ENCODE measurements at places on chromosomes 2 and 18.

GRCh38 chr2:241895712-241896641, 26.4 kb downstream of the RTP5 start:
- no peaks in the 10 kb centered on the region for H3K36me3 ChIP-seq
- H3K4me1 ChIP-seq: no peaks in the 10 kb centered on the region
- no peak overlapping the region for H3K4me3 ChIP-seq
- peak overlapping the region; percentile 30 for H3K27ac ChIP-seq

GRCh38 chr2:141063406-141063805, 1067.4 kb downstream of the LRP1B start:
- H3K36me3 ChIP-seq: no peaks in the 10 kb centered on the region
- no peak for DNase-seq
- no peak overlapping the region for H3K4me3 ChIP-seq
- H3K4me1 ChIP-seq: no peaks in the 10 kb centered on the region

DNA sequence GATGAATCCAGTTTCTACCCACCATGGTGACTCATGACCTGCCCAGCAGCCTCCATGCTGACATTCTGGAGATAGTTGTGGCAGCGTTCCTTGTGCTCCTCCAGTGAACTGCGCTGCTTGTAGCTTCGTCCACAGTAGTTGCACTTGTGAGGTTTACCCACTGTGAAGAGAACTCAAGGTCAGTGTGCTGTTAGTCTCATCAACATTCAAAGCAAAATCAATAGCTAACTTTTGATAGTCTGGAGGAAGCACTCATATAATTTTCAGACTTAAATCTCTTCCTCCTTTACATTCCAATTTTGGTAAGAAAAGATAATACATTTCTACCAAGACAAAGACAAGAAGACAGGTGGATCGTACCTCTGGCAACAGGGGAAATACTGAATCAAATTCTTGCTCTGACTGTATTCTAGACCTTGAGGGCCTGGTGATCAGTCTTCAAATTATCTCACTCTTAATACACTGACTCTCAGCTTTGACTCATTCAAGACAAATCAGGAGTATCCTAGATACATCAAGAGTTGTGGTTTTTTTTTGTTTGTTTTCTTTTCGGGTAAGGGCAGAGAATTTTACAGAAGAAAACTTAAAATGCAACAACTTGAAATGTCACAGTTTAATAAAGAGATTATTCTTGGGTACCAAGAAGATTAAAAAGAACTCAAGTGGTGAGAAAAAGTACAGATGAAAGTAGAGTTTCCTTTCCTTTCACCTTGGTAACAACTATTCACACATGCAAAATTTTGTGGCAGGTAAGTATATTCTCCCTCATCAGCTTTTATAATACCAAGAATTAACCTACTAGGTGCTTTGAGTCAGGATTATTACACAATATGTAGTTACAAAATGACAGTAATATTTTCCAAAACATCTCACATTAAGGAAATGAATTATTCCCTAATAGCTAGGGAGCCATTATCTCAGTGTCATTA, 129.2 kb downstream of the IKZF2 start:
- H3K36me3 ChIP-seq: peaks cover 4% of the 10 kb centered on the region
- no peak for DNase-seq
- H3K27me3 ChIP-seq: no peaks in the 10 kb centered on the region
- H3K27ac ChIP-seq: no peak overlapping the region
- H3K4me1 ChIP-seq: no peaks in the 10 kb centered on the region

DNA sequence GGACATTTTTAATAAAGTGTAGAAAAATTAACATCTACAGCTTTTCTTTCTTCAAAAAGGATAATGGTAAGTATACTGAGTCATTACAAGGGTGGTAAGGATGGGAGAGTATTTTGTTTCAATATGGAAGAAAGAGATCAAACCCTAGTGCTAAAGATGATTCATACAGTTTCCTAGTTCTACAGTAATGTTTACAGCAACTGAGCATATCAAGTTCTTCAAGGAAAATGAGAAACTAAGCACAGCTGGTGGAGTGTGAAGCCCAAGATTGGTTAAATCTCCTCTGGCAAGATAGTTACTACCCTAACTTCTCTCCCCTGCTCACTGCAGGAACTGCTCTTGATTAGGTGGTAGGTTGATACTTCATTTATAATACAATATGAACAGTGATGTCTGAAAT, 467.5 kb downstream of the XIRP2 start:
- no peaks in the 10 kb centered on the region for H3K36me3 ChIP-seq
- no peak overlapping the region for H3K27ac ChIP-seq
- no peaks in the 10 kb centered on the region for H3K4me1 ChIP-seq
- DNase-seq: no peak

- no peaks in the 10 kb centered on the region for H3K27me3 ChIP-seq
- H3K27ac ChIP-seq: no peak overlapping the region
- DNase-seq: no peak
- H3K4me3 ChIP-seq: no peak overlapping the region
- H3K36me3 ChIP-seq: peaks cover 11% of the 10 kb centered on the region
These were observed 58.7 kb downstream of the MAPRE2 start for GRCh38 chr18:35099911-35100310.

GRCh38 chr2:239803766-239804115, 221.4 kb downstream of the NDUFA10 start:
- no peak overlapping the region for H3K27ac ChIP-seq
- no peak for DNase-seq
- no peaks in the 10 kb centered on the region for H3K4me1 ChIP-seq
- H3K4me3 ChIP-seq: no peak overlapping the region
- H3K36me3 ChIP-seq: no peaks in the 10 kb centered on the region
- no peaks in the 10 kb centered on the region for H3K27me3 ChIP-seq

GRCh38 chr2:215949991-215950404, 63.4 kb downstream of the MREG start:
- DNase-seq: no peak
- H3K27me3 ChIP-seq: no peaks in the 10 kb centered on the region
- H3K4me3 ChIP-seq: no peak overlapping the region

GRCh38 chr2:225697936-225698335, 298.4 kb downstream of the NYAP2 start:
- H3K27me3 ChIP-seq: no peaks in the 10 kb centered on the region
- no peaks in the 10 kb centered on the region for H3K36me3 ChIP-seq
- H3K4me3 ChIP-seq: no peak overlapping the region
- DNase-seq: no peak
- H3K27ac ChIP-seq: no peak overlapping the region

DNA sequence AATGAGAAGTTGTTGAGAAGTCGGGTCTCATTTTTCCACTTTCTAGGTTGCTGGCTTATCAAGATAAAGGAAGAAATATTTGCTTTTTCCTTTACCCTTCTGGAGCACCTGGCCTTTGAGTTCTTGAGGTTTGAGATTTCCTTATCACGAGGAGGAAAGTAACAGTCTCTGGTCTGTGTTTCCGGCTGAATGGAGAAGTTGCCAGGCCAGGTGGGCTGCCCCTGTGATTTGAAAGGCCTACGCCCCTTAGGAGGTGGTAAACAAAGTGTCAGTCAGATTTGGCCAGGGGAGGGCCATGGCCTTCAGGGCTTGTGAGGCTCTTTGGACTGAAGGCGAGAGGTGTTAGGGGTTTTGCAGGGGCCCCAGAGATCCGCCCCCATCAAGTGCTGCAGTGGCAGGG, 156.7 kb upstream of the HAAO start:
- H3K4me1 ChIP-seq: peaks cover 26% of the 10 kb centered on the region
- no peak overlapping the region for H3K4me3 ChIP-seq
- no peaks in the 10 kb centered on the region for H3K36me3 ChIP-seq

DNA sequence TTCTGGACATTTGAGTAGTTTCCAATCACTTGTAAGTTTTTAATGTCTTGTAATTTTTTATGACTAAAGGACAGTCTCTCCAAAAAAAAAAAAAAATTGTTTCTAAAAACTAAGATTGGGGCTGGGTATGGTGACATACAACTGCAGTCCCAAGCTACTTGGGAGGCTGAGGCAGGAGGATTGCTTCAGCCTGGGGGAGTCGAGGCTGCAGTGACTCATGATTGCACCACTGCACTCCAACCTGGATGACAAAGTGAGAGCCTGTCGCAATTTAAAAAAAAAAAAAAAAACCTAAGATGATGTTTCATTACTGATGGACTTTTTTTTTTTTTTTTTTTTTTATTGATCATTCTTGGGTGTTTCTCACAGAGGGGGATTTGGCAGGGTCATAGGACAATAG, 34.4 kb upstream of the PKDCC start:
- no peaks in the 10 kb centered on the region for H3K4me1 ChIP-seq
- no peak overlapping the region for H3K4me3 ChIP-seq
- no peak for DNase-seq
- H3K27ac ChIP-seq: no peak overlapping the region
- H3K36me3 ChIP-seq: no peaks in the 10 kb centered on the region

- DNase-seq: no peak
- no peaks in the 10 kb centered on the region for H3K27me3 ChIP-seq
- H3K27ac ChIP-seq: peak overlapping the region; percentile 7
- H3K36me3 ChIP-seq: no peaks in the 10 kb centered on the region
- no peak overlapping the region for H3K4me3 ChIP-seq
These were observed 7.7 kb downstream of the MGAT5 start for GRCh38 chr2:134261398-134262131.

- H3K27ac ChIP-seq: no peak overlapping the region
- H3K4me3 ChIP-seq: no peak overlapping the region
- H3K36me3 ChIP-seq: no peaks in the 10 kb centered on the region
- H3K4me1 ChIP-seq: no peaks in the 10 kb centered on the region
These were observed 294.2 kb downstream of the NDUFA10 start for GRCh38 chr2:239730897-239731296.

- no peak overlapping the region for H3K27ac ChIP-seq
- no peaks in the 10 kb centered on the region for H3K36me3 ChIP-seq
- H3K4me3 ChIP-seq: no peak overlapping the region
- H3K4me1 ChIP-seq: no peaks in the 10 kb centered on the region
- no peaks in the 10 kb centered on the region for H3K27me3 ChIP-seq
These were observed 102.9 kb downstream of the CDH2 start for GRCh38 chr18:28074076-28074475.

DNA sequence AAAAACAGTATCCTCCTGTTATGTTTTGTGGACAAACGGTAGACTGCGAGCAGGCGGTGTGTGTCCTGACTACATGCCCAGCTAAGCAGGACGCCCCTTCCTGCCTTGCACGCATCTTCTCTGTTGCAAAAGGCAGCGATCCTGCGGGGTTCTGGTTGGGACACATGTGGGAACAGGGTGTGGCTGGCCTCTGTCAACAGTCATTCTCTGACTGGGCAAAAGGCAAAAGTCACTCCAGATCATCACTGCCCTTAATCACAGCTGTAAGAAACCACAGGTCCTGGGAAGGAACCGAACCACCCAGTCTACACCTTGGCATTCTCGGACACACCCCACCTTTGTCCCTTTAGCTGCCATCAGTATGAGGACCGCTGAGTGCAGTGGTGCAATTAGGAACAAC, 44.3 kb upstream of the TMEM87B start:
- no peak for DNase-seq
- peaks cover 34% of the 10 kb centered on the region for H3K36me3 ChIP-seq
- H3K4me1 ChIP-seq: no peaks in the 10 kb centered on the region
- no peak overlapping the region for H3K4me3 ChIP-seq
- no peaks in the 10 kb centered on the region for H3K27me3 ChIP-seq

- no peak overlapping the region for H3K27ac ChIP-seq
- H3K27me3 ChIP-seq: no peaks in the 10 kb centered on the region
- H3K36me3 ChIP-seq: no peaks in the 10 kb centered on the region
- DNase-seq: no peak
These were observed 38.1 kb downstream of the SCN2A start for GRCh38 chr2:165277295-165277694.

- H3K4me3 ChIP-seq: no peak overlapping the region
- H3K36me3 ChIP-seq: no peaks in the 10 kb centered on the region
- no peaks in the 10 kb centered on the region for H3K27me3 ChIP-seq
- DNase-seq: peak; percentile 74
- H3K27ac ChIP-seq: peak overlapping the region; percentile 63
- H3K4me1 ChIP-seq: peaks cover 12% of the 10 kb centered on the region
These were observed 53.3 kb downstream of the NEDD4L start for GRCh38 chr18:58097121-58097906.

- H3K4me1 ChIP-seq: peaks cover 3% of the 10 kb centered on the region
- H3K36me3 ChIP-seq: no peaks in the 10 kb centered on the region
- DNase-seq: no peak
- no peak overlapping the region for H3K27ac ChIP-seq
- H3K27me3 ChIP-seq: no peaks in the 10 kb centered on the region
These were observed 26.0 kb downstream of the ACADL start for GRCh38 chr2:210199186-210199765.

DNA sequence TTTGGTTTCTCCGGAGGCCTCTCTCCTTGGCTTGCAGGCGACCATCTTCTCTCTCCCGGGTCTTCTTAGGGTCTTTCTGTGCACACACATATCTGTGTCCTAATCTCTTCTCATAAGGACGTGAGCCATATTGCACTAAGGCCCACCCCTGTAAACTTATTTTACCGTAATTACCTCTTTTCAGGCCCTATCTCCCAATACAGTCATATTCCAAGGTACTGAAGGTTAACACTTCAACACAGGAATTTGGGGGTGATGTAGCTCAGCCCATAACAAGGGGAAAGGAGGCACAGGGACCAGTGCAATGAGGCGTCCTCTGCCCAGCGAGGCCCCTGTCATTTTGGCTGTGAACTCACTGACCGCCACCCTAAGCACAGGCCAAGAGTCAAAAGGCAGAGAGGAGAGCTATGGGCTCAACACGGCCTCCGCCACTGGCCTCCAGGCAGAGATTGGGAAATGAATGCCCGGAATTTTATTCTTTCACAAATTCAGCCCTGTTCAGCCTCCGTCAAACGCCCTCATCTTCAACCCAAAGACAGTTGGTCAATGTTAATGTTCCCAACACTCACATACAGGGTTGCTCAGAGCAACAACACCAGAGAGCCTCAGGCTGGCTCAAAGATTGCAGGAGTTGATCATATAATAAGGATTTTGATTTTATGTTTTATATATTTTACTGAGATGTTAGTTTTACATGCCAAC, 15.9 kb upstream of the NMUR1 start:
- no peaks in the 10 kb centered on the region for H3K27me3 ChIP-seq
- H3K4me1 ChIP-seq: peaks cover 28% of the 10 kb centered on the region
- H3K4me3 ChIP-seq: no peak overlapping the region
- H3K27ac ChIP-seq: peak overlapping the region; percentile 56
- DNase-seq: no peak

DNA sequence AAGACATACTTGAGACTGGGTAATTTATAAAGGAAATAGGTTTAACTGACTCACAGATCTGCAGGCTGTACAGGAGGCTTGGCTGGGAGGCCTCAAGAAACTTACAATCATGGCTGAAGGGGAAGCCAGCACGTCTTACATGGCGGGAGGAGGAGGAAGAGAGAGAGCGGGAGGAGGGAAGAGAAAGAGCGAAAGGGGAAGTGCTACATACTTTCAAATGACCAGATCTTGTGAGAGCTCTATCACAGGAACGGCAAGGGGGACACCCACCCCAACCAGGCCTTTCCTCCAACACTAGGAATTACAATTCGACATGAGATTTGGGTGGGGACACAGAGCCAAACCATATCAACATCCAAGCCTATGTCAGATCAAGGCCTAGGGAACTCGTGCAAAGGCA, 24.2 kb downstream of the MYL12B start:
- no peaks in the 10 kb centered on the region for H3K27me3 ChIP-seq
- DNase-seq: no peak
- peaks cover 7% of the 10 kb centered on the region for H3K4me1 ChIP-seq
- H3K27ac ChIP-seq: no peak overlapping the region
- H3K4me3 ChIP-seq: no peak overlapping the region
- no peaks in the 10 kb centered on the region for H3K36me3 ChIP-seq

- H3K4me3 ChIP-seq: no peak overlapping the region
- H3K4me1 ChIP-seq: no peaks in the 10 kb centered on the region
- no peaks in the 10 kb centered on the region for H3K36me3 ChIP-seq
- H3K27me3 ChIP-seq: no peaks in the 10 kb centered on the region
- H3K27ac ChIP-seq: no peak overlapping the region
- no peak for DNase-seq
These were observed 221.2 kb upstream of the HNRNPA3 start for GRCh38 chr2:176991411-176991810.
